ENCODE measurements at places on chromosomes 13 and 19. TPM values are rescaled to one million over a fixed set of nuclear protein-coding genes. Genes with fewer than 3 reads are reported as not detected.

GNG8 gene
- total RNA-seq = not detected

PLK5 gene
- not detected for total RNA-seq

HSD11B1L gene
- 28.2 TPM for total RNA-seq

DBP gene
- total RNA-seq = 2.9 TPM

Measured in glomerular endothelial cell (primary cell).